ENCODE measurements at places on chromosomes 5 and 9. TPM values are rescaled to one million over a fixed set of nuclear protein-coding genes. Genes with fewer than 3 reads are reported as not detected.

Gene GABBR2
- polyA plus RNA-seq = 0.49 TPM

Gene TAF1L
- not detected for polyA plus RNA-seq

DNA sequence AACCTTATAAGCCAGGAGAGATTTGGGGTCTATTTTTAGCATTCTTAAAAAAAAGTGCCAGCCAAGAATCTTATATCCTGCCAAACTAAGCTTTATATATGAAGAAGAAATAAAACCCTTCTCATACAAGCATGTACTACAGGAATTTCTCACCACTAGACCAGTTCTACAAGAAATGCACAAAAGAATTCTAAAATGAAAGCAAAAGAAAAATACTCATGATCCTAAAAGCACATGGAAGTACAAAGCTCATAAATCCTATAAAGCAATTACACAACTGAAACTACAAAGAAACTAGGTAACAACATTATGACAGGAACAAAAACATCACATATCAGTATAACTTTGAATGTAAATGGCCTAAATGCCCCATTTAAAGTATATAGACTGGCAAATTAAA is 34.5 kb upstream of the HTR4 start:
- DNase-seq = no peak

Gene C5orf58
- polyA plus RNA-seq = 9.1 TPM

DNA sequence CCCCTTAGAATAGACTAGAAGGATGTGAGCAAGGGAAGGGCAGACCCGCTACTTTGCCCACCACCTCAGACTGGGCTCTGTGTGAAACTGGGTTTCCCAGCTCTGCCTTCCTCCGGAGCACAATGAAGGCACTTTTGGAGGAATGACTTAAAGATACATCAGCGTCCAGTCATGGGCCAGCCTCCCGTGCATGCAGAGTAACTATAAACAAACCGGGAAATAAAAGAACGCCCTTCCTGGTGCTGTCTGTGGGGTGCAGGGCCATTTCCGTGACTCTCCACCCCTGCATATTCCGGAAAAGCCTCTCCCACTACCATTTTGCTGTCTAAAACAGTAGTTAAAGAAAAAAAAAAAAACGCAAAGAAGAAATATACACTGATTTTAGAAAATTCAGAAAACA is 165.9 kb upstream of the IRX4 start:
- DNase-seq = no peak

DNA sequence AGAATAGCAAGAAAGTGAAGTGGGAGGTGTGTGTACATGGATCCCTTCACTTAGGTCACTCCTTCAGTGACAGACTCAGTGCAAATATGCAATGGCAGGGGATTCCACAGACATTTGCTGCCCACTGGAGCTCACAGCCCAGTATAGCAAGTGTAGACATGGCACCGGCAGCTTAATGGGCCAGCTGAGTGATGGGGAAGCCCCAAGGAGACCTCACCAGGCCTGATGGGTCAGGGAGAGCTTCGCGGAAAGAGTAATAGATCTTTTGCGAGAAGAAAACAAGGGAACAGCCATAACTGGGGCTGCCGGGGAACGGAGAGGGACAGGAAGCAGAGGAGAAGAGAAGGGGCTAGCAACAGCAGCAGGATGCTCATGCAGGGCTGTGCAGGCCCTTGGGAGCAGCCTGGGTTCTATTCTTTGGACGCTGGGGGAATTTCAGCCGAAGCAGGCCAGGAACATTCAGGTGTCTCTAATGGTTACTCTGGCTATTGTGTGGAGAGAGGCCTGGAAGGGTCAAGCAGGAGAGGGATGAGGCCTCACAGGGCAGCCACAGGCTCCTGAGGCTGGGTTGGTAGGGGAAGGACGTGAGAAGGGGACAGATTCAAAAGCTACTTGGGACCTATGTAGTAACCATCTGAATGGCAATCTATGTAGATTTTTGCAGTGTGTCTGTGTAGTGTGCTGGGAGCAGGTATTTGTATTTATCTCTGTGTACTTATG is 27.0 kb downstream of the TCF7 start:
- no peak for DNase-seq

- DNase-seq = peak; percentile 44
Measured at GRCh38 chr5:53262348-53262970, 152.9 kb upstream of the MOCS2 start.

Gene IL7R
- not detected for polyA plus RNA-seq

GRCh38 chr9:20683351-20684034 is 566 bp upstream of the FOCAD start:
- DNase-seq = no peak

Gene ERCC8
- polyA plus RNA-seq = 13.5 TPM

DNA sequence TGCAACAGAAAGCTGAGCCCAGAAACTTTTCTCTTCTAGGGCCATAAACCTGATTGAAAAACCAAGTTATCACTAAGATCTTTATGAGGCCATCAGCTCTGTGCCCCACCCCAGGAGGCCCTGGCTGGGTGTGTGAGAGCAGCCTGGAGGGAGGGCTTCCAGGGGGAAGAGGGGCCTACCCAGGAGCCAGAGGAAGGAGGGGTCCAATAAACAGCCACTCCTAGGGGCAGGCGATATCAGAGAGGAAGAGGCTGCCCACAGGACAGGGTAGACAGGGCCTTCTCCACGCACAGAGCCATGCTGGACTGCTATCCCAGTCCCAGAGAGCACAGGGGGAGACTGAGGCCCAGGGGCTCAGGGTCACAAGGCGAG is 4.5 kb upstream of the CDX1 start:
- DNase-seq = no peak

Gene SPATA31C1
- not detected for polyA plus RNA-seq

GRCh38 chr9:121194730-121195129 is 6.9 kb downstream of the RAB14 start:
- no peak for DNase-seq

DNA sequence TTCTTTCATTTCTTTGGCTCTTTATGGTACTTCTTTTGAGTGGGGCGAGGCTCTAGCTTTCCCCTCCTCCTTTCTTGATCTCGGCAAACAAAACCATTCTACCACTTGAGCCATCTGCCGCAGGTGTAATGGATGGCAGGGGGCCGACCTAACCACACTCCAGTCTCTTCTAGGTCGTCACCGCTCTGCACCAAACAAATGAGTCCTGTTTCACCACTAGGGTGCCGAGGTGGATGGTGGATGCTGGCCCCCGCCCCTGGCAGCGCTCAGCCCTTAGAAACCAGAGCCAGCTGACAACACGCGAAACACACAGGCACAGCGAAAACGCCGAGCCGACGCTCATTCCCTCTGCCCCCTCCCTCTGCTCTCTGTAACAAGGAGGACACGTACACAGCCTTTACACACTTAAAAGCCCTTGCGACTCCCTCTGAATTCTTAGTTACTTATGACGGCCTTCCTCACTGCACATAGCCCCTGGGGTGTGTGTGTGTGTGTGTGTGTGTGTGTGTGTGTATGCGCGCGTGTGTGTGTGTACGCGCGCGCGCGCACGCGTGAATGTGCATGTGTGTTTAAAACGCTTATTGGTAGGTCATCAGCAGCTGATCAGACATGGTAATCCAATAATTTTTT is 199.4 kb downstream of the MEF2C start:
- DNase-seq = peak; percentile 90

Data from GM23338 (cell line).